ENCODE measurements at places on chromosomes 16 and 17.

GRCh38 chr16:30350134-30350871 lies 4.8 kb downstream of the CD2BP2 start:
- DNase-seq: no peak

DNA sequence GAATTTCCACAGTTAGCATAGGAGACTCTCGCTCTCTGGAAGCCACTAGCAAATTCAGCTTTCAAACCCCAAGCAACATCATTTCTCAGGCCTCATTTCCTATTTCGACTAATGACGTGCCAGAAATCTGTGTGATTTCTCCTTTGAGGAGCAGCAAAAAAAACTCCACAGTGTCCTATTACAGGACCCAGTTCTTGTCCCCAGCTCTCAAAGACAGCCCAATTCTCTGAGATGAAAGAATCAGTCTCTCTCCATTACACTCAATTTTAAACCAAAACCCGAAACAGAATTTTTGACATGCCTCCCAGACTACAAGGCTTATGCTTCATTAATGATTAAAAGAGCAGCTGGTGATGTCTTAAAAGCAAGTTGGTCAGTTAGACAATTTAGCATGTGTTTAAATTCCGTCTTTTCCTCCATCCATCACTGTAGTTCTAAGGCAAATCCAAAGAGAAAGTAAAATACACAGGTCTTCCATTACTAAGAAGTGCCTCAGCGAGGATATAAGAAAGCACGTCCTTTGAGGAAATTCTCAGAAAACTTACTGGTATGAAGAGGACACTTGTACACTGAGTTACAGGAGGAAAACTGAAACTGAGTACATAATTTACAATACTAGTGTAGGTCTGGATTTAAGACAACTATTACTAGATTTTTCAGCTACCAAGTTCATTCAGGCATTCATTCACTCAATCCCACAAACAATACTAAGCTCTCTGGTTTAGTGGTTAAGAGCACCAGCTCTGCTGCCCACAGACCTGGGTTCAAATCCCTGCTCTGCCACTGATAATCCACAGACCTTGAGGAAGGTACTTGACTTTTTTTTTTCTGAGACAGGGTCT lies 12.5 kb downstream of the TOM1L2 start:
- peak; percentile 68 for DNase-seq

DNA sequence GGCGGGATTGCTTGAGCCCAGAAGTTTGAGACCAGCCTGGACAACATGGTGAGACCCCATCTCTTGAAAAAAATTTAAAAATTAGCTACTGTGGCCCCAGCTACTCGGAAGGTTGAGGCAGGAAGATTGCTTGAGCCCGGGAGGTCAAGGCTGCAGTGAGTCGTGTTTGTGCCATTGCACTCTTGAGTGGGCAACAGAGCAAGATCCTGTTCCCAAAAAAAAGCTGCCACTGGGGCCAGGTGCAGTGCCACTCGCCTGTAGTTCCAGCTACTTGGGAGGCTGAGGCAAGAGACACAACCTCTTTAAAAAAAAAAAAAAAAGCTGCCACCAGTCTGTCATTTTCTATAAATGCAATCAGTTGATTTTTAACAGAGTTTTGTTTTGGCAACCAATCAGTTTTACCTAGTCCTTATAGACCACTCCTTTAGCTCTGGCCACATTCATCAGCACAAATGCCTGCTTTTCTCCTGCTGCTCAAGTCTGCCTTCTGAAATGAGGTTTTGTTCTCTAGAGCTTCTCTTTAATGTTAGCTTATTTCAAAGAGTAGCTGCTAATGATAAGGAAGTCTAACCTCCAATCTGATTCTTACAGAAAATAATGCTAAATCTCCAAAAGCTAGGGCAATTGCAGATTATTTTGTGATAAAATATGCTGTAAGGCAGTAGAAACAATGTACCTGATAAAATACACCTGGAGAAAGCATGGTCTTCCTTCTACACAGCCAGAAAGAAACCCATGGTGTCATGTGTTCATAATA lies 64.8 kb downstream of the TUBD1 start:
- DNase-seq: no peak

- no peak for DNase-seq
Measured at GRCh38 chr17:58691701-58692238, at the start of gene TEX14. TEX14 (minus strand) TSS chr17:58692045; CDS start chr17:58652001, 40,044 bp downstream.

DNA sequence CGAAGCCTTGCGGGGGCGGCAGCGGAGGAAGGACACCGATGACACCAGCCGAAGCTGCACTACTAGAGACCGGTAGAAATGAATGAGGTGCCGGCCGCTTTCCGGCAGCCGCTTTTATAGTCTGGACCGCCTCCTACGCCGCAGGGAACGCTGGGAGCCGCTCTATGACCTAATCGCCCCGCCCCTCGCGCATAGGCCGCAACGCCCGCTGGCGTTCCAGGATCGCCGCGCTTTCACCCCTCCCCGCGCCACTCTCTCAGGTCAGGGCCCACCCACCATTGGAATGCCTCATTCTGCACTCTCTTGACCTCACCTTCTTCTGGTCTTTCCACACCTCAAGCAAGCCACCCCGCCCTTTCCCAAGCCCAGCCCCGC lies at the start of gene DDX5:
TSS of gene DDX5 (minus strand) at position 89 of the 375 bp plus-strand sequence. CDS start 170 bp downstream, outside the sequence.
- DNase-seq: peak; percentile 92

- DNase-seq: no peak
Measured at GRCh38 chr16:83699817-83700216, 108.0 kb upstream of the HSBP1 start.

- DNase-seq: no peak
Measured at GRCh38 chr17:6244796-6245195, 174.6 kb downstream of the WSCD1 start.

GRCh38 chr17:17225901-17226300 lies 11.1 kb downstream of the FLCN start:
- DNase-seq: no peak
